ENCODE measurements at places on chromosomes 5 and 9.

- no peak for DNase-seq
These were observed 217.8 kb upstream of the MAST4 start for GRCh38 chr5:66378407-66378806.

DNA sequence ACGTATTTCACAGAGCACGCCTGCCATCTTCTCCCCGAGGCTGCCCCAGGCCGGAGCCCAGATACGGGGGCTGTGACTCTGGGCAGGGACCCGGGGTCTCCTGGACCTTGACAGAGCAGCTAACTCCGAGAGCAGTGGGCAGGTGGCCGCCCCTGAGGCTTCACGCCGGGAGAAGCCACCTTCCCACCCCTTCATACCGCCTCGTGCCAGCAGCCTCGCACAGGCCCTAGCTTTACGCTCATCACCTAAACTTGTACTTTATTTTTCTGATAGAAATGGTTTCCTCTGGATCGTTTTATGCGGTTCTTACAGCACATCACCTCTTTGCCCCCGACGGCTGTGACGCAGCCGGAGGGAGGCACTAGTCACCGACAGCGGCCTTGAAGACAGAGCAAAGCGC, 9.6 kb downstream of the QRFP start:
- no peak for DNase-seq

GRCh38 chr5:88854769-88855168, 28.2 kb downstream of the MEF2C start:
- DNase-seq, result no peak

DNA sequence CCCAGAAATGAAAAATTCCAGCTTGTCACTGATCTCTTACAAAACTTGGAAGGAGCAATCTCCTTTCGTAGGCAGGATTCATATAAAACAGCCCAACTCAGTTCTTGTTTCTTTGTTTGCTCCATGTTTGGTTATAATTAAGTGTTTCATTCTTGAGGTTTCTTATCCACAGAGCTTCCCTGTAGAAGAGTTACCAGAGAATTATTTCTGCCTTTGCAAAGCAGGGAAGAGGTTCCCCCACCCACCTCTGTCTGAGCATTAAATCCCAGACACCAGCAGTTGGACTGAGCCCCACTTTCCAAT, 34.1 kb upstream of the RAI14 start:
- no peak for DNase-seq

- no peak for DNase-seq
These were observed 138.4 kb upstream of the DMRTA1 start for GRCh38 chr9:22308177-22308576.

GRCh38 chr5:178338750-178339144, 106.1 kb upstream of the PHYKPL start:
- no peak for DNase-seq

- DNase-seq, result no peak
These were observed 278.6 kb downstream of the CDH18 start for GRCh38 chr5:19709403-19709802.

DNA sequence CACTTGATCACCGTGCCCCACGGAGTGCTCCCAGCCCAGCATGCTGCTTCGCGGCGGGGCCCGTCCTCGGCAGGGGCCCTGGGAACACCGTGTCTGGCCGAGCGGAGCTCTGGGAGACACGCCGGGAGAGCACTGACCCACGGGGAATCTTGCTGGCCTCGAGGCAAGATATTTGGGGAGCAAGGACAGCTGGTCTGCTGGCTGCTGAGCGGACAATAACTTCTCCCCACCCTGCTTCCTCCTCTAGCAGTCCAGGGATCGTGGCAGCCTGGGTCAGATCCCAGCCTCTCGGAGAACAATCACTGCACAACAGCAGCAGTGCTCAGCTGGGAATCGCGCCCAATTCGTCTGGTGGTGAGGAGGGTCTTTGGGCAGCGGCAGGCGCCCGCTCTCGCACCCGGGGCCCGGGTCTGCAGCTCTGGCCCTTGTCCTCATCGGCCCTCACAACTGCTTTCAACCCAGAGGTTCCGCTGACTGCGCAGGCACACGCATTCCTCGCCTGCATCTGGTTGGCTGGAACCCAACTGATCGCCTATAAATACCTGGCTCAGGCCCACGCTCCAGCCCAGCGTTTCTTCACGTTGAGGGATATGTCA, 43.4 kb downstream of the DBH start:
- no peak for DNase-seq

DNA sequence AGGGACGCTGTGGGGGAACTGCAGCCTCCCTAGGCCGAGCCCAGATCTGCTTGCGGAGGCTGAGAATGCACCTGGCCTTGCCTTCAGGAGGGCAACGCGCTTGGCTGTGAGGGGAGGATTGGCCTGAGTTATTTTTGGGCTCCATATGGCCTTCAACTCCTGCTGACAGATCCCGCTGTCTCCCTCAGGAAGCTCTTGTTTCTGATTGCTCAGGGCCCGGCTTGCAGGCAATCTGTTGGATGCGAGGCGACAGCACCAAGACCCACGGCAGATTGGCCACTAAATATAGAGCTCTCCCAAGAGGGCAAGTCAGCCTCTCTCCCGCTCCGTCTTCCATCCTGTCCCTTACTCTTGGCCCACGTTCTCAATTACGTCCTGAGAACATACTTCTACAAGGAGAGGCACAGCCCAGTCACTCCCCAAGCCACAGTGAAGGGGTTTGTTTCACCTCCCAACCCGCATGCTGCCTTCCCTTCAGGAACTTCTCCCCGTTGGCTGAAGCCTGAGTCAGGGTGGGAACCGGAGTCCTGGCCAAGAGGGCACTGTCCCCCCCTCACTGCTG, 53.6 kb downstream of the RASGEF1C start:
- DNase-seq, result no peak

DNA sequence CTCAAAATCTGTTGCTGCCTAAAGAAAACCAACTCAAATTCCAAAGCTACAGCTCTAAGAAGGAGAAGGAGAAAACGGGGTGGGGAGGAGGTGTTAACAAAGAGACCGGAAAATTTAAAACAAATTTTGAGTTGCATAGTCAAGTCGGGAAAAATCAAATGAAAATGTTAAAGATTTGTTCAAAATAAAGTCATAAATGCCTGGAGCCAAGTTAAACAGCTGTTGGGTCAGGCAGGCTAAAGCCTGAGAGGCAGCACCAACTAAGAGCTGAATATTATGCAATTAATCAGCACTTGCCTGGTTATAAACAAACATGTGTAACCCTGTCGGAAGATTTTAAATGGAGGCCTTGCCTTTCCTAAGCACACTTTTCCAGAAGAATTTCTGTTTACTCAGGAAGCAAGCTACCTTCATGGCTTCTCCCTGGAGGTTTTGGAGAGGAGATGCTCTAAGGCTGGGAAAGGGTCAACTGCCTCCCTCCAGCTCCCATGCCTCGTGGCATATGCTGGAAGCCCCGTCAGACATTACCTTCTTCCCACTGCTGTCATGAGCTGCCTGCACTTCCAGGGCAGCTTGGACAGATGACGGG, 270.5 kb downstream of the DMRT2 start:
- DNase-seq, result no peak

GRCh38 chr5:126359884-126360283, 63.3 kb upstream of the GRAMD2B start:
- no peak for DNase-seq

DNA sequence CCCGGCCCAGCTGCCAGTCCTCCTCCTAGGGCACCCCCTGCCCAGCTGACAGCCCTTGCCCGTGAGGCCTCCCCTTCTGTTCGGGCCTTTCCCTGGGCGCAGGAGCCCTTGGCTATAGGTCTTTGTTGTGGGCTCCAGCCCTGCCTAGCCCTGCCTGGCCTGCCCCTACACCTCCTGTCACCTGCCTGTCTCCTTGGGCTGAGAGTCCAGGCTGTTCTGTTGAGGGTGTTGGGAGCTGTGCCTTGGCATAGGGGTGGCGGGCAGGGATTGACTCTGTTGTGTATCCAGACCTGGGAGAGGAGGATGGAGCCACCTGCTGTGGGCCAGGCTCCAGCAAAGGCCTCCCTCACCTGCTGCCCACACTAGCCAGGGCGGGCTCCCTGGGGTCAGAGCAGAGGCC, 11.6 kb downstream of the FCN2 start:
- no peak for DNase-seq

DNA sequence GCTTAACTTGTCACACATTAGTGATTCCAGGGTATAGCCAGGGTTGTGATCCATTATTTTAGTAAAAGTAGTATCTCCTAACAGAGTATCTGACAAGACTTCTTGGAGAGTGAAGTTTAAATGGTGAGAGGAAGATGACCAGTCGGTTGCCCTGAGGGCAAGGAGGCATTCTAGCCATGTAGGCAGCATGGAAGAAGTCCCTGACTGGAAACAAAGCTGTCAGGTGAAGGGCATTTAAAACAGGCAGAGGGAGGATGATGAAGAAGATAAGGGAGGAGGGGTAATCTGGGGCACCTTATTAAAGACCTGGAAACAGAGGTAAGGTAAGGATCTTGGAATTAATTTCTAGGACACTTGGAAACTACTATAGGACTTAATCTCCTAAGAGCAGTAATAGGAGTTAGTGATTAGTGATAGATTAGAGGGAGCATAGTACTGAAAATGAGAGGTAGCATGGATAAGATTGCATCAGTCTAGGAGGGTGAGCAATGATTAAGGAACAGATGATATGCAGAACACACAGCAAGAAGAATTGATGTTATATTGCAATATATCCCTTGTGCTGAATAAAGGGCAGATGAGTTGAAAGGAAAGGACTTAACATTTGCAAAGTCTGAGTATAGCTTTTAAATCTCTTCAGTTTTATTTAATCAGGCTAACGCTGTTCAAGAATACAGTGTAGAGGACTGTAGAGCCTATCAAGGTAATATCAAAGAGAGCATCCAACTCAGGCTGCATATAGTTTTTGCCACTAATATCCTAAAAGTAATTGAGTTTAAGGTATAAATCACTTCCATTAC, 9.6 kb downstream of the KIF2A start:
- no peak for DNase-seq

DNA sequence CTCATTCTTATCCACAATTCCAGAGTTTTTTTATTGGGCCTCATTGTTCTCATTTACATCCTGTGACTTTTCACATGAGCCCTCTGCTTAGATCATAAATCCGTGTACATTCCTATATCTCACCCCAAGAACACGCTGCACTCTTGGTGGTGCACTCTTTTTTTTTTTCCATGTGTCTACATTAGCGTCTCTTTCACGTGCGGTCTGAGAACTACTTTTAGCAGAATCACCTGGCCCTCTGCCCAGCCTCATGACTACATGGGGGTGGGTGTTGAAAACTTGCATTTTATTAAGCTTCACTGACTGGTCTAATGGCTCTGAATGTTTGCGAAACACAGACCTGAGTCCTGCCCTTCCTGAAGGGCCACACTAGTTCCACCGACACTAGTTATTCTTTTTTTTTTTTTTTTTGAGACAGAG, 18.6 kb downstream of the C9orf57 start:
- DNase-seq, result no peak

GRCh38 chr5:23721336-23721735, 213.9 kb downstream of the PRDM9 start:
- no peak for DNase-seq

DNA sequence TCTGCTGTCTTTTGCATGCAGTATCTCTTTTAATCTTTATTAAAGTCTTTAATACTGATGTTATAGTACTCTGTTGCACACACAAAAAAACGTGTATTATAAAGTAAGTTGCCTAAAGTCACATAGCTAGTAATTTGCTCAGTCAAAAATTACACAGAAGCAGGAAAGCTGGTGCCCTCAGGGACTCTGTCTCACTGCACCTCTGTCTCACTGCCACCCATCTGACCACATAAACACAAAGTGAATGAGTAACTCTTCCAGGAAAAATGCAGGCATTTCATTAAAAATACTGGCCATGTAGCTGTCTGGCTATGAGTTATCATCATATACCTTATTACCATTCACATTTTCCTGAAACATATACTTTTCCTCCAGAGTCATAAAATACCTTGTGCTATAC, 591.7 kb downstream of the CSNK1G3 start:
- DNase-seq, result no peak

GRCh38 chr5:67814569-67815311, 400.8 kb upstream of the PIK3R1 start:
- no peak for DNase-seq

GRCh38 chr5:172877466-172878260, 43.6 kb downstream of the ERGIC1 start:
- no peak for DNase-seq

DNA sequence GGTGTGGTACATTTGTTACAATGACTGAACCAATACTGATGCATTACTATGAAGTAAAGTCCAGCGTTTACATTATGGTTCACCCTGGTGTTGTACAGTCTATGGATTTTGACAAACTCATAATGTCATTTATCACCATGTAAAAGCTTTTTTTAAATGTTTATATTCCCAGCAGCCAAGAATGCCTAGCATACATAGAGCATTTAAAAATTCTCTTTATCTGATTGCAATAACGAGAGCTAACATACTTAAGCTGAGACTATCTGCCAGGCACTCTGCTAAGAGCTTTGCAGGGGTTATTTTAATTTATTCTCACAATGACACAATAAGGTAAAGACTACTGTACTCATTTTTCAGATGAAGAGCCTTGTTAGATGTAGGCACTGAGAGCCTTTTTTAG, 24.1 kb downstream of the PRDM6 start:
- no peak for DNase-seq

GRCh38 chr5:34488984-34489383, 167.1 kb upstream of the RAI14 start:
- DNase-seq, result no peak

- DNase-seq, result no peak
These were observed 59.3 kb upstream of the CD180 start for GRCh38 chr5:67255881-67256280.

GRCh38 chr5:147403651-147404640, 105.9 kb downstream of the DPYSL3 start:
- no peak for DNase-seq

DNA sequence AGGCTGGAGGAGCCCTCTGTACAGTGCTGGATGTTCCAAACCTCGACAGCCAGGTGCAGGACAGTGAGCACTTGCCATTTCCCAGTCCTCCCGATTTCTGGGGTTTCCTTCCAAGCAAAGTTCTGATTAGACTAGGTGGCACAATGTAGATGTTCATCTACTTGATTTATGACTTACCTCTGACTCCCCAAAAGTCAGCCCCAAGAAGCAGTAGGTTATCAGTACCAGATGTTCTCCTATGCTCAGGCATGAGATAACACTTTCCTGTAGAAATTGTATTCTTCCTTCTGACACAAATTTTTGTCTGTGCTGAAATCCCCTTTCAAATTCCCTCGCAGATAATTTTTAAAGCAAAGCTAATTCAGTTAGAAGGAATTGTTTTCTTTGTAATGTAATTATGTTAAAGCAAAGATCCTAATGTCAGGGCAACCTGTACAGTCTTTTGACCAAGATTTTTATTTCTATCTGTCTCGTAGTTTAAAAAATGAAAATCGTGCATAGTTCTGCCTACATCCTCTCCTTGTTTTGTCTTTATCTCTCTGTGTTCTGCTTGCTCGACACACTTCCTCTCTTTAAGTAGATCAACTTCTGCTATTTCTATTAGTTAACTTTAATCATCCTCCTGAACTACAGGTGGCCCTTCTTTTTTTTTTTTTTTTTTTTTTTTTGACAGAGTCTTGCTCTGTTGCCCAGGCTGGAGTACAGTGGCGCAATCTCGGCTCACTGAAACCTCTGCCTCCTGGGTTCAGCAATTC, 102.4 kb upstream of the PJA2 start:
- DNase-seq, result no peak

DNA sequence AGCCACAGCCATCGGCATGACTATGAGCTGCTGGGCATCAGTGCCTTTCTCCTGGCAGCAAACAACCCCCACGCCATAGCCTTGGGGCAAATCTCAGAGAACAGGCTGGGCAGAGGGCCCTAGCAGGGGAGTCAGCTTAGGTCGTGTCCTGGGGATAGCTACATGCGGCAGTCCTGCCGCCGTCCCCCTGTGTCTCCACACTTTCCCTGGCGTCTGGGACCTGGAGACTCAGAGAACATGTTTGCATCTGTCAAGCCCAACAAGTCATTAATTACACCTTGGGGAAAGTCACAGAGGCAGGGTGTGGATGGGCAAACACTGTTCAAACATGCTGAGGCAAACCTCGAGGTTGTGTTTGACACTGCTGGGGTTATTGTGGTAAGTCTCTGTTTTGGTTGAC, 123.6 kb downstream of the C5orf15 start:
- no peak for DNase-seq
